ENCODE measurements at places on chromosomes 7 and 10. TPM values are rescaled to one million over a fixed set of nuclear protein-coding genes. Genes with fewer than 3 reads are reported as not detected.
A peak's percentile ranks its signal among the peaks of the same experiment; 100 is the strongest.

DNA sequence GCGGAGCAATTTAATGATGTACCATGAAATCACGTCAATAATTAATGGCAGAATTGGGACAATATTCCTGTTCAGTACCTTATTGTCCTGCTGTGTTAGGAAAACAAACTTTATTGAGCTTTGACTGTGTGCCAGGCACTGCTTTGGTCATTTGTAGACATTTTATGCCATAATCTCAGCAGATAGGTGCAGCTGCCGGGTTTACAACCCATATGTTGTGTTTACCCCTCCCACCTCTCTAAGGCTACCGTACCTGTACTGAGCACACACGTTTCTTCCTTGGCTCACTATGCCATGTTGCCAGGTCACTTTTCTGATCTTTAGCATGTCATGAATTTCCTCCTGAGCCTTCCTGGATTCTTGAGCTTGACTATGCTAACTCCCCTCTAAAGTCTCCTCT is 422.2 kb downstream of the PHTF2 start:
- no peak for DNase-seq

DNA sequence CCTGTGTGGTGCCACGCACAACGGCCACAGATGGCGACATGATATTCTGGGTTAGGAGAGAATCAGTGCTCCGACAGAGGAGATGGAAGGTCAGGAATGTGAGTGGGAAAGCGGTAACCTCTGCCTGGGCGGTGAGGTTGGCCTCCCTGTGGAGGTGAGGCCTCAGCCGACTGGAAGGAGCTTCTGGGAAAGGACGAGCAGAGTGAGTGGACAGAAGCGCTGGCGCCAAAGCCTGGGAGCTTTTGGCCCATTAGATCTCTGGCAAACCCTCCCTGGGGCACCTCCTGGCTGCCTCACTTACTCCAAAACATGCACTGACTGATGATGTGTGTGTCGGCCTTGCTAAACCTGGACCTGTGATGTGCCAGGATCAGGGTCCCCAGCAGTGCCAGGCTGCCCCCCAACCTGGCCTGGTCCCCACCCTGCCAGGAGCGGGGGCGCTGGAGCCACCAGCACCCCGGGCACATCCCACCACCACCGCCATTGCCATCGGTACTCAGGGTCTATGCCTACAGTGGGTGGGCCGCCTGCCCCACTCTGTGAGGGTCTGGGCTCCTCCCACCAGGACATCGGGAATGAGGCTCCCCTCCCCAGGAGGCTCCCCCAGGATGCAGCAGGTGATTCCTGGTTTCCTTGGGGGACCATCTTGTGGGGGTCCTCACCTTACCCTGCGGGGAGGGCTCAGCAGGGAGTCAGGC is 51.0 kb downstream of the RASGEF1A start:
- no peak for DNase-seq

DNA sequence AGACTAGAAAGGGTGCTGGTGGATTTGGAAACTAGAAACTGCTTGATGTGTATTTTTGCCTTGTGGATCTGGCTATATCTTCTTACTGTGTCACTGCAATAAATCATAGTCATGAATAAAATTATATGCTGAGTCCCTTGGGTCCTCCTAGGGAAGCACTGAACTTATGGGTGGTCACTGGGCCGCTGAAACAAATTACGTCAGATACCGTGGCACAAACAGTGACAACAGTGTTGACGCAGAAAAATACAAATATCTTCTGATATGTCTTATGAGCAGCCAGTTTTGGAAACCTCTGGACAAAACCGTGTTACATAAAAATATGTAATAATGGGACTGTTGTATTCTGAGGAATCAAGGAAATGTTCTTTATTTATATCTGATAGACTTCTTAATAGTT is 260.1 kb upstream of the SORCS1 start:
- DNase-seq = no peak

- DNase-seq = no peak
Observed at GRCh38 chr10:58570979-58571378, 58.3 kb downstream of the BICC1 start.

- peak; percentile 48 for DNase-seq
Observed at GRCh38 chr7:149873970-149874643, 338 bp downstream of the ATP6V0E2 start.

DNA sequence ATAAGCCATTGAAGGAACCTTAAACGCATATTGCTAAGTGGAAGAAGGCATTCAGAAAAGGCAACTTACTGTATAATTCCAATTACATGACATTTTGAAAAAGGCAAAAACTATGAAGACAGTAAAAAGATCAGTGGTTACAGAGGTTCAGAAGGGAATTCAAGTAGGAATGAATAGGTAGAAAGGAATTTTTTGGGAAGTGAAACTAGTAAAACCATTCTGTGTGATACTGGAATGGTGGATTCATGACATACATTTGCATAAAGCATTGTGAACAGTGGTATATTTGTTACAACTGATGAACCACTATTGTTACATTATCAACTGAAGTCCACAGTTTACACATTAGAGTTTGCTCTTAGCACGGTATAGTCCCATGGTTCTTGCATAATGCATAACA is 114.2 kb upstream of the GPR22 start:
- no peak for DNase-seq

DNA sequence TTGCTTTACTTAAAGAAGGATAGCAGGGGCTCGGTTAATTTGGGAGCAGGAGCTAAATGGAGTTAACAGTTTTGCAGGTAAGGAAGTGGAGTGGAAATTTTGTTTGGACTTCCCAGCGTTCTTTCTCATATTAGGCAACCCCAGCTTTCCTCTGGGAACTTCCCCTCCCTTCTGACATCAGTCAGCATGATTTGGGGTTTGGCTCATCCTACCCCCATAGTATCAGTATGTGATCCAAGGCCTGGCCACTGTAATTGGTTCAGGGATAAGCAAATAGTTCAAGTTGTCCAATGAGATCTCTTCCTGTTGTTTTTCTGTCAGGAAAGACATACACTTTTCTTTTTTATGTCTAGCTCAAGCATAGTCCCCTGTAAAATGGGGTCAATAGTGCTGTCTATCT is 125.6 kb upstream of the CDK6 start:
- DNase-seq = no peak

DNA sequence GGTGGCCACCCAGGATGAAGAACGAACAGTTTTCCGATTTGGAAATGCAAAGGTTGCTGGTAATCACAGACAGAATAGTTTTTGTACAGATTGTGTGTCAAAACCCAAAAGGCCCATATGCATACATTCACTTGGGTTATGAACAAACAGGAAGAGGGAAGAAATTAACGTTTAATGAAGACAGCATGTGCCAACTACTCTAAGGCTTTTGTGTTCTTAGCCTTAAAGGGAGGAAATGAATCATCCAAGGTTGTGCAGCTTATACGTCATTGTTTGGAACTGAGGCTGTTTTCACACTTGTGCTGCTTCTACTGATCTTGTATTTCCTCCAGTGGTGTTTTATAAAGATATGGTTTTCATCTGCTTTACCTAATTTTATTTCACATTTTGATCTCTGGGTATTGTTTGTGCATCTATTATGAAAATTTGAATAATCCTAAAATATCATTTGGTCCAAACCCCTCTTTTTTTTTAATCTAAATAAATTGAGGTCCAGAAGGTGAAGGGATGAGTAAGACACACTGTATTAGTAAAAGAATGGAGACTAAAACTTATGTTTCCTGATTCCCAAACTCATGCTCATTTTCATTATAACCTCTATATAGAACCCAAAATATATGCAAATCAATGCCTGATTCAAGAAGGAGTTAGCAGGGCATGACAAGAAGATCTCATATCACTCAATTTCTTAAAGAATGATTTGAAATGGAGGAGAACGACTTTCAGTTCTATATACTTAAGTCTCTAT is 373.1 kb downstream of the THSD7A start:
- no peak for DNase-seq

DNA sequence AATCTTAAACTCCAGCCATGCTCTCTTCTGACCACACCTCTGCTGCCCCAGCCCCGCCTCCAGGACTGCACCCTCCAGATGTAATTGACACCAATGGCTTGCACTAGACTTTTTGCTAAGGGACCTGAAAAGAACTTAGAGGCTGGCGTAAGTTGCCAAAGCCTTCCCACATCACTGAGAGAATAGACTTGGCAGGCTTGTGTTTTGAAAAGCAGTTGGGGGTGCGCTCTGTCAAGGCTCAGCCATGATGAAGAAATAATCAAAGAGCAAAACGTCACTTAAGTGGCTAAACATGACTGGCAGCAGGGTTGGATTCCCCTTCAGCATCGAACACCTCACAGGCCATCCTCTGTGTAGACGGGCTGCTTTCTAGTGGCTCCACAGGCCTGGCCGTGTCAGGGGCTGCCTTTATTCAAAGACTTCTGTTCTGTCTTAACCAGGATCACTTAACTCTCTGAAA is 195.2 kb upstream of the C7orf33 start:
- DNase-seq = peak; percentile 61

DNA sequence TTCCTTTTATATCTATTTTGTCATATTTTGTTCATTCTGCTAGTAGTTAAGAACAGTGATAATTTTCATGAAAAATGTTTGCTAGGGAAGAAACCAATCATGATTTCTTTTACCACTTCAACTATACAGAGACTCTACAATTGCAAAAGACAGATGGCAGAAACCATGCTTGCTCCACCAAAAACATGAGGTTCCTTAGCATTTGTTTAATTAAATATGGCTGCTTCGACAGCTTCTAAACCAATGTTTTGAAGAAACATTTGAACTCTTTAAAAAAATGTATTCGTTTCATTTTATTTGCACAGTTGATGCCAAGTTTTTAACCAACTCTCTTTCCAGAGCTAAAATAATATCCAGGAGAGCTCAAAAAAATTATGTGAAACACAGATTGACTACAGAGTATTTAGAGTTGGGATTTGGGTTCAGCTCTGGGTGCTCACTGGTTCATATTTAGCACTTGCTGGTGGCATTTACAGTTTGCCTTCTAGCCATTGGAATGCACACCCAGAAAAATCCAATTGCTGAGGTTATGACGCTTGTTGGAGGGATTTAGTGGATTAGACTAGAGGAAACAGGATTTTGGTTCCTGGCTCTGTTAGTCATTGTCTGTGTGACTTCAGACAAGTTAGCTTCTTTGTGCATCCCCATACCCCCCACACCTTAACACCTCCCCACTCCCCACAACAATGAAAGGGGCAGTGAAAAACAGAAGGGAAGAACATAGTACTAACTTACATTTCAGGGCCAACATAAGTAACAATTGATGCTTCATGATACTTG is 35.8 kb upstream of the SDHAF3 start:
- no peak for DNase-seq

DNA sequence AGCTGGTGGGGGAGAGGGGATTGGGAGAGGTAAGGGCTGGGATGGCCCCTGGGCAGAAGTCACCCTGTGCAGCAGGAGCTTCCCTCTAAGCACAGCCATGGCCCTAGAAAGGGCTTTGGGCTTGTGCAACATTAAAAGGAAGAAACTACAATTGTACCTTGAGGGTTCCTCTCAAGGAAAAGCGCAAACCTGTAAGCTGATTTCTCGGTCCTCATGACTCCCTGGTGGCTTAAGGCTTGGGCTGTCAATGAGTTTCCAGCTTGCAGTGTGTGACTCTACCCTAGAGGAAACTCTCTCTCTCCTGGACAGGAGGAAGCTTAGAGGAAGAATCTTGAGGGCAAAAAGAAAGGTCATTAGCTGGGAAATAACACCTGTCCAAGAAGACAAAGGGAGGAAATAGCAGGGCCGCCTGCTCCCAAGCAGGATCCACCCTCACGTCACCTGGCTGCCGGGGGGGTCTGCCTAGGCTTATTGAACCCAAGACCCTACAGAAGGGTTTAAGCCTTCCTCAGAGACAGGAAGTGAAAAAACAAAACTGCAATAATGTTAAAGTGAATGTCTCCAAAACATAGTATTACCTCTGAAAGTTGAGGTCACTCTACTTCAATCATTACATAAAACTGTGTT is 112.5 kb downstream of the WDR11 start:
- peak; percentile 17 for DNase-seq

- no peak for DNase-seq
Observed at GRCh38 chr7:101125989-101126650, 784 bp upstream of the SERPINE1 start.

Gene NUDCD3
- total RNA-seq = 52.9 TPM

Gene HOXA9
- not detected for total RNA-seq

Gene KCND2
- total RNA-seq = 17.7 TPM

Gene ELAPOR2
- 42.9 TPM for total RNA-seq

Gene PDE6C
- total RNA-seq = not detected
